ENCODE measurements at places on chromosomes 2 and 18.

DNA sequence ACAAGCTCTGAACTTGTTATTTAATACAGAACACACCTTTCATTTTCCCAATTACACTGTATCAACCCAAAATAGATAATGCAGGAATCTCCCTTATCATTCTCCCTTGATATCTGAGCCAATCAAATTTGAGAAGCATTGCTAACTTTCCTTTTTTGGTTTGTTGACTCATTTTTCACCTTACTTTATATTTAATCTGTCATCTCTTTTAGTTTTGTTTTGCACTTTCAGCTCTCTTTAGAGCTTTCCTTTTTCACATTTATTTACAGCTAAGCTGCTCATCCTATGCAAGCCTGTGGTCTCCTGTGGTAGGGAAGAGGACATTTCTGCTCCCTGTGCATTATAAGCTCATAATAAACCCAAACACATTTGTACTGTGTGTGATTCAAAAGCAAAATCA, 50.1 kb downstream of the ITGAV start:
- no peak for DNase-seq

DNA sequence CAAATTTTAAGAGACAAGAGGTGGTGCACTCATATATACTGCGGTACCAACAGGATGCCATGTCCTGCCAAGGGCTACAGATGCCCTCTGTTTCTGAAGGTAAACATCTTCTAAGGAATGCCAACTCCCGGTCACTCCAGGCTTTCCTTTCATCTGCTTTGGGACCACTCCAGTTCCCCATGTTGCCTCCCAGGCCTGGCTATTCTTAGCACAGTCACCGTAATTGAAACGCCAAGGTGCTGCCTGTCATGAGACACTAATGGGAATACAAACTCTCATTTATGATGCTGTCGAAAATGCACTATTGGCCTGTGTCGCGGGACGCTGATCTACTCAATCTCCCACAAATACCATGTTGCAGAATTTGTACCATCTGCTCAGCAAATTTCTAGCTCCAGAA, 79.6 kb downstream of the KLF7 start:
- no peak for DNase-seq

GRCh38 chr2:56100791-56101312, 82.9 kb upstream of the CCDC85A start:
- DNase-seq = no peak

DNA sequence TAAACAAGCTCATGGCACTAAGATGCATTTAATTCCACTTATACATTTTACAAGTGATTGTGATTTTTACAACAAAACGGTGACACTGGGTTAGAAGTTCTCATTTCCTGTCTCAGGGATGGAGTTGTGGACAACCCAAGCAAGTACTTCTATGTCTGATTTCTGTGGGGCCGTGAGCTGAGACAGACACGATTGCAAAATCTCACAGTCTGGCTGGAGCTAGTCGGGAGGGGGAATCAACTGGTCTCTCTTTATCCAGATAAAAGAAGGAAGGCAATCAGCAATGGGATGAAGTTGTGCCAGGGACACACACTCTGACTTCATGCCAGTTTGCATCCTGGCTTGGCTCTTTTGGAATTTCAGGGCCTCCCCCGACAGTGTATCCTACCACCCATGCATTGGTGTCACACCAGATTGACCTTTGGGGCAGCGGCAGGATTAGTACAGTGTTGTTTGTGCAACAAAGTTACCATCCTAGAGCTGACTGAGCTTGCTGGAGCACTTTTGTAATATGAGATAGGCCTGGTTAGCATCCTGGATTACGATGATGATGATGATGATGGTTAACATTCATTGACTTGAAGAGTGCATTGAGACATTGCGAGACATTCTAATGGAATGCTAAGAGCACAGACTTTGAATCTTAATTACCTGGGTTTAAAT, 98.8 kb downstream of the CTAGE1 start:
- DNase-seq = no peak

- no peak for DNase-seq
Measured at GRCh38 chr2:67515538-67515937, 118.4 kb downstream of the ETAA1 start.

DNA sequence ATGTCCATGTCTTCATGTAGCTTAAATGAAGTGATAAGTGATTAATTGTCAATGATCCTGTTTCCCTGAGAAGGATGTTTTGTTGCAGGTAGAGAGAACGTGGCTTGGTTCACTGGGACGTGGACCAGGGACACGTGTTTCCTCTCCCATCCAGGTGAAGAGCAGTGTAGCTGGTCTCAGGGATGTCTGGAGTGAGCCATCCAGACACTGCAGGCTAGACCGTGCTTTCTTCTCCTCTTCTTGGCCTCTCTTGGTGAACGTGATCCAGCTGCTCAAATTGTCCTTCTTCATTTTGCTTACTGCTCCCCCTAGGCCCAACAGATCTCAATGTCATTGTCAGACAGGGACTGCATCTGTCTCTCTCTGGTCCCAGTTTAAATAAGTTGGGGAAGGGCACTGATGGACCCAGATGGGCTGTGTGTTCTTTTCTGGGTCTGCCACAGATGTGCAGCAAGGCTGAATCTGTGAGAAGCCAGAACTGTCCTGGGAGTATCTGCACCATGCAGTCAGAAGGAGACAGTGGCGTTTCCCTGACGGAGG, 263.8 kb downstream of the CYRIA start:
- no peak for DNase-seq

DNA sequence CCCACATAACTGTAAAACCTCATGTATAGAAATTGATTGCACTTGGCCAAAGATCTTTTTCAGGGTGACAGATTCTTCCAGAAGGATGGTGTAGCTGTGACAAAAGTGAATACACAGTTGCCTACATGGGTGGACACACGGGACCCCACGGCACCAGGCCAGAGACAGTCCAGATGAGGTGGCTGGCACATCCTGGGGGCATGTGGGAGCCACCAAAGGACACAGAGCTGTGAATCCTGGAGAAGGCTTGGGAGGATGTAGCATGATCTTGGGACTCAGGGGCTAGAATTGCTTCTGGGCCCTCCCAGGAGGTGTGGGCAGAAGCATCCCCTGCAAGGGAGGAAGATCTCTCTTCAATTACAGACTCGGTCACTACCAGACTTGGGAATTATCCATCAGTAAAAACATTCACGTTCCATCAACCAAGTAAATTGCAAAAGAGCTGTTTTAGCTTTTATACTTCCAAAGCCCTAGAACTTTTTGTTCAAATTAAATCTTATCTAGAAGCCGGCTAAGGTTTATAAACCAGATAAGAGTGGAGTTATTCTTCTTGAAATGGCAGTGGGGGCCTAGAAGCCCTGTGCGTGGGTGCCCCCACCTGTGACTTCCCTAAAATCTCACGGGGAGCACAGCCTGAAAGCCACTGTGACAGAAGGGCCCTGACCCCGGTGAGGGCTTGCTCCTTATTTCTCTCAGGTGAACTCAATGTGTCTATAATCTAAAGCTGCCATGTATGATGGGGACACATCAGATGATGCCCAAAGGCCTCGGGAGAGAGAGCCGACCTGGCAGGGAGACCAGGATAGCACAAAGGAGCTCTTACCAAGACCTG, 81.7 kb downstream of the SEPTIN10 start:
- no peak for DNase-seq

GRCh38 chr2:3201281-3201680, 176.3 kb downstream of the EIPR1 start:
- no peak for DNase-seq

GRCh38 chr2:63424329-63425078, 163.8 kb downstream of the WDPCP start:
- DNase-seq = peak; percentile 50

DNA sequence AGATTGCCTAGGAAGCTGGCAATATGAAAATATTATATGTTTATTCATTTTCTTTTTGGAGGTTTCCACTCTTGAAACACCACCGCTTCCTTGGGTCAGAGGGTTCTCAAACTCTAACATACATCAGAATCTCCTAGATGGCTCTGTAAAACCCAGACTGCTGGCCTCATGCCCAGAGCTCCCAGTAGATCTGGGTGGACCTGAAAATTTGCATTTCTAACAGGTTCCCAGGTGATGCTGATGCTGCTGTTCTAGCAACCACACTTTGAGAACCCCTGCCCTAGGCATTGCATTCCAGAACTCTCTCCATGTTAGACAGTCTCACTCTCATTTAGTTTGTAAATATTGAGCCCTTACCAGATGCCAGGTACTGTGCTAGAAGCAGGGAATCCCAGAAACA, 139.4 kb downstream of the FAM210A start:
- DNase-seq = no peak

- DNase-seq = no peak
Measured at GRCh38 chr18:23922939-23923338, 91.6 kb upstream of the TTC39C start.

- no peak for DNase-seq
Measured at GRCh38 chr2:230267059-230267458, 41.5 kb downstream of the SP140 start.

GRCh38 chr2:152466980-152467676, 132.2 kb downstream of the FMNL2 start:
- no peak for DNase-seq

GRCh38 chr2:199460846-199461710, 3.3 kb upstream of the SATB2 start:
- DNase-seq = no peak

- no peak for DNase-seq
Measured at GRCh38 chr2:199992296-199992695, 36.9 kb downstream of the MAIP1 start.

- no peak for DNase-seq
Measured at GRCh38 chr18:56672391-56672790, 21.2 kb downstream of the WDR7 start.

DNA sequence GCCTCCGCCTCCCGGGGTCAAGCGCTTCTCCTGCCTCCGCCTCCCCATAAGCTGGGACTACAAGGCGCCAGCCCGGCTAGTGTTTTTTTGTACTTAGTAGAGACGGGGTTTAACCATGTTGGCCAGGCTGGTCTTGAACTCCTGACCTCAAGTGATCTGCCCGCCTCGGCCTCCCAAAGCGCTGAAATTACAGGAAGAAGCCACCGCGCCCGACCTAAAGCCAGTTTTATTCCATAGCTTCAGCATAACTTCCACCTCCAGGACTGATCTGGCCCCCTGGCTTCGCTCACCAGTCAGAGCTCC, 783 bp upstream of the TXNL4A start:
- DNase-seq = no peak

DNA sequence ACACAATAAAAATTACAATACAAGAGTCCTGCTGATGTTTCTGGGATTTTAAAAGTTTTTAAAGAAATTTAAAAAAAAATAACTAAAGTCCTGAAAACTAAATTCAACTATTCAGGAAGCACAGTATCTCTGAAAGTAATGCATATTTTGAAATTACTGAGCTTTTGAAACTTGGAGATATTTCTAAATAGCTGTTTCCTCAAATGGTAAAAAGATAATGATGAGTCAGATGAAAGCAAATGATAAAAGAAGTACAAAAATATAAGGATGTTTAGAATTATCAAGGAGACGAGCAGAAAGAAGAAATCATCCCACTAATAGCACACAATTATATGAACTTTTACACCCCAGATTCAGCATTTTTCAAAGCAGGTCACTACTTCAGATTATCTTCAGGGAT, 90.2 kb upstream of the SLC25A52 start:
- DNase-seq = no peak

DNA sequence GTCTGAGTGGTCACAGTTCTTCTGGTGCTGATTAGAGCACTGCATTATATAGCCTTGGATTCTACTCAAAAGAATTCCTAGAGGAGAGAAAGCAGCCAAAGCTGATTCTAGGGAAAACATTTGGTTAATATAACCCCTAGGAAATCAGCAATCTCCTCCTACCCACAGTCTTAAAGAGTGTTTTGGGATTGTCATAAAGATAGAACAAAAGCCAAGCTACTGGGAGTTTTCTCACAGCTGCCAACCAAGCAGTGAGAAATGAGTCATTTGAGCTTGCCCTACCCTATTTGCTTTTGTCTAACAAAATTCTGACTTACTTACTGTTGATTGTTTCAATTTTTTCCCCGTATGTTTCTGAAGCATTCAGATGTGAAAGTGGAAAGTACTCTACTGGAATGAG, 469.3 kb downstream of the PLCL1 start:
- DNase-seq = no peak

GRCh38 chr2:18362696-18363095, 197.8 kb downstream of the RDH14 start:
- no peak for DNase-seq

DNA sequence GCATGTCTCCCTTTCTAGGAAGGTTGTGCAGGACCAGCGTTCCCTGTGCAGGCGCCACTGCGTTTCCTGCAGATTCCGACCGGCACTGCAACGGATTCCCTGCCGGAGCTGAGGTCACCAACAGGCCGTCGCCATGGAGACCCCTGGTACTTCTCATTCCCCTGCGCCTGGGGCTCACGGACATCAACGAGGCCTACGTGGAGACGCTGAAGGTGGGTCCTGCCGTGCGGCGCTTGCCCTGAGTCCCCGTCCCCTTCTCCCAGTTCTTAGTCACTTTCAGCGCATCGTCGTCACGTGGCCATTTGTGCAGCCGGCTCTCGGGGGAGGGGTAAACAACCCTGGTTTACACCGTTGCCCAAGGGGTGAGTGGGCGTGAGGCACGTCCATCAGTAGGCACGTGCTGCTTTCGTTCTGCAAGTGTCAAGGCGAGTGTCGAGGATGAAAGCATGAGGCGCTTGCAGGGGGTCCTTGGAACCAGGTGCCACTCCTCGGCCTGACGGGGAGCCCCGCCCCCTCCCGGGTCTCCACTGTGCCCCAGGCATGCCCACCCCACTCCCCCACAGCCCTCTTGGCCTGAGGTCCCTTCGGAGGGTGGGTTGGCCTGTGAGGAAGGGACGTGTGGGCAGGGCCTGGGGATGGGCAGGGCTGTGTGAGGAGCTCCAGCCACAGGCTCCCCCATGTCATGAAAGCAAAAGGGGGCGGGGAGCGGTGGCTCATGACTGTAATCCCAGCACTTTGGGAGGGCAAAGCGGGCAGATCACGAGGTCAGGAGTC, 19.8 kb downstream of the DTYMK start:
- DNase-seq = no peak

GRCh38 chr18:61924550-61924949, 31.7 kb upstream of the RNF152 start:
- DNase-seq = no peak

GRCh38 chr18:58562999-58563667, 65.8 kb downstream of the ALPK2 start:
- no peak for DNase-seq

GRCh38 chr18:13895505-13896033, 19.8 kb downstream of the MC2R start:
- no peak for DNase-seq

DNA sequence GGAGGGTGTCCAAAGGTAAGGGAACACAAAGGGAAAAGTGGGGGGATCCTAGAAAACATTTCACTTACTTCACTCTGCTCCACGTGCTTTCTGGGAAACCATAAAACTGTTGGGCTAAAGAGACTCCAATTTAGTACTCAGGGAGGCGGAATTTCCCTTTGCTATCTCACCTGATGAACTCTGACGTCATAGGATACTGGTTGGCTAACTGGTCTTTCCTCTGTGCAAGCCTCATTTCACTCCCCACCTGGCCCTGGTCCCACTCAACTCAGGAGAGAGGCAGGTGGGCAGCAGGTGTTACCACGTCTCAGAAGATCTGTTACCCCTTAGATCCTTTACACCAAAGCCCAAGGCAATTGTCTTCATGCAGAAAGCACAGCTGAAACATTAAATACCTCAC, 51.8 kb upstream of the PMAIP1 start:
- DNase-seq = no peak

Data from hematopoietic multipotent progenitor cell treated with erythropoietin and hydrocortisone succinate and interleukin-3 and kit ligand, for 15 days (in vitro differentiated cells).